ENCODE measurements at places on chromosomes 12 and 14.

- DNase-seq, result no peak
Observed at GRCh38 chr12:91994208-91994797, 151.3 kb downstream of the BTG1 start.

DNA sequence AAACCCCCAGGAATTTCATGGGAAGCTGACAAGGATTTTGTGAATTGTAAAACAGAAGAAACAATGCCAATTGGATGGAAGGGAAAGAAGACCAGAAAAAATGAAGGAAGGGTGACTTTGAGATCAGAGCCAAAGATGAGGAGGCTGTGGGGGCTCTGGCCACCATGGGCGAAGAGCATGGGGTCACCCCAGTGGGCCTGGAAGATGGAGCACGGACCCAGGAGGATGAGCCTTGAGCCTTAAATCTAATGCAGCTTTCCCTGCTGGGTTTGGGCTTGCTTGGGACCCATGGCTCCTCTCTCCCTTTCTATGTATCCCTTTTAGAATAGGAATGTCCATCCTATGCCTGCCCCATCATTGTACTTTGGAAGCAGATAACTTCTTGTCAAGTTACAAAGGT is 322.2 kb downstream of the TMEM121 start:
- no peak for DNase-seq

GRCh38 chr12:42094277-42094676 is 50.4 kb downstream of the GXYLT1 start:
- DNase-seq, result no peak

DNA sequence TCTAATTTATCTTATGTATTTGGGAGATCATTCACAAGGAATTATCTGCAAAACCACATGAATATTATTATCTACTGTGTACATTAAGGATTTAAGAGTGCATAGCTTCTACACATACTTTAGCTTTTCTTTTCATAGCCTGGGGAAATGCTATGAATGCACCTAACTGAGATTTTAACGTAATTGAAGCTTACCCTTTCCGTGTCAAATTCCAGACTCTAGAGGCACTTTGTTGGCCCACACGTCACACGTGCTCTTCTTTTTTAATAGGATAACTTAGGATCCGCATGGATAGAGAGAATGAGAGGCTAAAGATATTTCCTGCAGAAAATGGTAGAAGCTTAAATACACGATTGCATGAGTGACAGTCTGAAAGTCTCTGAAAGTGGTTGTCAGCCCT is 481.1 kb downstream of the PCNX1 start:
- no peak for DNase-seq

- no peak for DNase-seq
Observed at GRCh38 chr12:116759783-116760621, 21.9 kb downstream of the RNFT2 start.

DNA sequence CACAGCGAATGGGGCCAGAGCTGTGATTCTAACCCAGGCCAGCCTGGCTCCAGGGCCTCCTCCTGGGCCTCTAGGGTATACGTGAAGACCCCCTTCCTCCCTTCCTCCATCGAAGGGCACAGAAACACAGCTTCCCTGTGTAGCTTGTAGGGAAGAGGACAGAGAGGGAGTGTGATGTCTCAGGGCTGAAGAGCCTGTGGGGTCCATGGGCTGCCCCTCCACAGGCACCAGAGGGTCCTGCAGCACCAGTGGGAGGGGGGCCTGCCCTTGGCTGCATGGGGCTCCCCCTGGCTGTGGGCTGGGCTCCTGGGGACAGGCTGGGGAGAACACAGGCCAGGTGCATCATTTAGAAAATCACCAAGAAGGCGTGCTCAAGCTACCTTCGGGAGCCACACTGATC is 178.5 kb downstream of the CALM1 start:
- no peak for DNase-seq

DNA sequence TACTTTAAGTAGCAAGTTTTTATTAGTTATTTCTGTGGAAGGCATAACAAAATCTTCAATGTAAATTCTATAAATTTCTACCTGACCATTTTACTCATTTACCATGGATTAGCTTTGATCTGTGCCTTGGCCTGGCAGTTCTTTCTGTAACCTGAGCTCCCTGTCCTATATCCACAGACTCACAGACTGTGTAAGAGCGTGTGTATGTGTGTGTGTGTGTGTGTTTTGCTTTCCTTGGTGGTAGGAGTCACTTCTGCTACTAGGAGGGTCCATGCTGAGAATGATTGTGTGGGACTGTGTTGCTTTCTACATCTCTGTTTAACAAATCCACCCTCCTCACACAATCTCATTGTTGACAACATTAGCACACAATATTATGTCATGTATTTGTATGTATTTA is 221.2 kb upstream of the PELI2 start:
- DNase-seq, result no peak

DNA sequence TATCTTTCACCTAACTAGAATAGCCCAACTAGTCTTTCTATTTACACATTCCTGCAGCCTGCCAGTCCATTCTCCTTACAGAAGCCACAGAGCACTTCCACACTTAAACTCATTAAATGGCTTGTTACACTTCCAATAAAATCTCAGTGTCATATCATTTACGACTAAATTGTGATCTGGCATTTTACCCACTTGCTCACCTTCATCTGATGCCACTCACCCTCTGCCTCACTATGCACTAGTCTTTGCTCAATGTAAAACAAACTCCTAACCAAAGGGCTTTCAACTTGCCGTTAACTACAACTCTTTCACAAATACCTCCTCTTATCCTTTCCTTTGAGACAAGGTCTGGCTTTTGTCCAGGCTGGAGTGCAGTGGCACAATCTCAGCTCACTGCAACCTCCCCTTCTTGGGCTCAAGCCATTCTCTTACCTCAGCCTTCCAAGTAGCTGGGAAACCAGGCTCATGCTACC is 24.1 kb downstream of the YAF2 start:
- no peak for DNase-seq

DNA sequence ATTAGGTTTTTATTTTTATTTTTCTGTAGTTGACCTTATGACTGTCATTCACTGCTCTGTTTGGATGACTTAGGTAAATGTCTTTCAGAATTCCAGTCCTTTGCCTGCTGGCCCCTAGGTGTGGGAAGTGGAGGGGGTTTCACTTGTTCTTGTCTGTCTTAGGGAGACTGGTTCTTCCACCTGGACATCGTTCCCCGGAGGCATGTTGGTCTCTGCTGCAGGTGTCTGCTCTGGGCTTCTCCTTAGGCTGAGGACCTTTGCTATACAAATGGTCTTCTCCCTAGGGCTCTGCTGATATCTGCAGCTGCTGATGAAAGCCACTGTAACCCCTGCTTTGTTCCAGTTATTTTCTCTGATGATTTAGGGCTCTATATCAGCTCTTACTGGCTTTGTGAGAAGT is 97.1 kb downstream of the OTOGL start:
- DNase-seq, result no peak

DNA sequence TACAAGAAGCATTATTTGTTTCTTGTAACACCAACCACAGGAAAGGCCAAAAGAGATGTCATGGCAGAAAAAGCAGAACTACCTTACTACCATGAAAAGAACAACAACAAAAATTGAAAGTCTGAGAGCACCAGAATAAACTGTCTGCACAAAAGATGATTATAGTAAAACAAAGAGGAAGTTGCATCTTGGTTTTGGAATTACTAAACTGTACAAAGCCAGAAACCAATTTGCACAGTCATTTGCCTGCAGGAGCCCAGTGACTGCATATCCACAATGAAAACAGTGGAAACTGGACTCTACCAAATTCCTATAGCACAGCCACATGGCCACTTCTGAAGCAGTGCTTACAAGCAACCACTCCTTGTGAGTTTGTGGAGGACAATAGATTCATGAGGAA is 276.2 kb downstream of the SSPN start:
- DNase-seq, result no peak

DNA sequence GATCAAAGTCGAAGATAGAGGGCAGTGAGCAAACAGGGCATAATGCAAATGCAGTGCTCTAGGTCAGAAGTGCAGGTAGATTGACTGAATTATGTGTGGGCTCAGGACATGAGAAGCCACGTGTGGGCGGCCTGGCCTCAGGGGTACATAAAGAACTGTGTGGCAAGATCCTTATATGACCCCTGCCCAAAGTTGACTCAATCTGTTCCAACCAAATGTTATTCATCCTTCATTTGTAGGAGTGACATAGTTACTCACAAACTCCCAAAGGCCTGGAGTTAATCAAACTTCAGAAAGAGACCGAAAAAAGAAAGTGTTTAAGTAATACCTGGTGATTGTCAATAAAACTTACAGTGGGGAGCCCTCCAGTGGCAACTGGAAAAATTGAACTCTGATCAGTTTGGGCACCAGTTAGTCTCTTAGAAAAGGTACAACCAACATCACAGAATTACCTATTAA is 150.4 kb upstream of the FAR2 start:
- DNase-seq, result no peak

GRCh38 chr14:96576359-96576758 is 74.2 kb downstream of the PAPOLA start:
- no peak for DNase-seq

DNA sequence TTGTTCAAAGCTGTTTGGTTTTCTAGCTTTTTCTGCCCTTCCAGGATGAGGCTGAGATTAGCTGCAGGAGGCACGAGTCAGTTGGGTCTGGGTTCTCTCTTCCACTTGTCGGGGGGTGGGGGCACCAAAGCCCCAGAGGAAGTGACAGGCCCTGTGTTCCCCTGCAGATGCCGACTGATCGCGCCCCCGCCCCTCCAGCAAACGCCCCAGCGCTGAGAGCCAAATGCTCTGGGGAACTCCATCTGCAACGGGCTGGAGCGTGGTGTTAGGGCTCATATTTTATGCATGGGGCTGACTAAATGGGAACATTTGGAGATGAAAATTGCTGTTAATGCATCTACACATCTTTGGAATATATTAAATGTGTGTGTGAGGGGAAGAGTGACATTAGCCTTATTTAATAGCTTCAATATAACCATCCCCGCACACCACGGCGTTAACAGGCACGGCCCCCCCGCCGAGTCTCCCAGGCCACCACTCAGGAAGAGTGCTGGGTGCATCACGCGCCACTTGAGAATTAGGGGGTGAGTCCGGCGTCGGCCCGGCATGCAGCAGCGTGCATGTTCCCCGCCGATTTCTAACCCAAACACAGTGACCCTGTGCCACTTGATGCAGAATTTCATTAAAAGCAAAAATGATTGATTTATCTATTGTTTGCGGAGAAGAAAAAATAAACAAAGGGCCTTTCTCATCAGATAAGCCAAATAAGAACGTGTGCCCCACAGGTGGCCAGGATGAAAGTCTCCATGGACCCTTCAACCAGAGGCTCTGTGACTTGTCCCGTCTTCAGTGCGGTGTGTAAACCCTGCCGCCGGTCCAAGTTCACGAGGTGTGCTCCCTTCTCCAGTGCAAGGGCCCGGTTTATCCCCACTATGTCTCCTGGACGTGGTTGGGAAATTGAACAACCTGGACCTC is 165.0 kb upstream of the RTL1 start:
- DNase-seq, result no peak

DNA sequence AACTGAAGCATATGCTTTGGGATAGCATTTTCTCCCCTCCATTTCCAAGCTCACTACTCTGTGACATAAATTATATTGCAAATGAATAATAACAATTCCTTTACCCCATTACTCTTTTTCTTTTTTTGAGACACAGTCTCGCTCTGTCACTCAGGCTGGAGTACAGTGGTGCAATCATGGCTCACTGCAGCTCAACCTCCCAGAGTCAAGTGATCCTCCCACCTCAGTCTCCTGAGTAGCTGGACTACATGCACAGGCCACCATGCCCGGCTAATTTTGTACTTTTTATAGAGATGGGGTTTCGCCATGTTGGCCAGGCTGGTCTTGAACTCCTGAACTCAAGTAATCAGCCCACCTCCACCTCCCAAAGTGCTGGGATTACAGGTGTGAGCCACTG is 49.2 kb upstream of the GTF2A1 start:
- no peak for DNase-seq

DNA sequence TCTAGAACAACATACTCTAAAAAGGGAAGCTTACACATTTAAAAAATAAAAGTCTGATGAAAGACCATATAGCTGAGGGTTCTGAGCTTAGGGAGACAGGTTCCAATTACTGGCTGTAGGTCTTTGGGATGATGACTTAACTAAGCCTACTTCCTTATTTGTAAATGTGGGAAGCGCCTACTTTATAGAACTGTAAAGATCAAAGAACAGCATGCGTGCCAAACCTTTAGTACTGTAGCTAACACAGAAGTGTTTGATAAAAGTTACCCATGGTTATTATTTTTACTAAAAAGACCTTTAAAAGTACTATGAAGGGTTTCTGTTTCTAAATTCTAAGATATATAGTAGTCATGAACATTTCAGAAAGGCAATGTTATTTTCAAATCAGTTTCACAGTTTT is 35.7 kb downstream of the STK38L start:
- DNase-seq, result peak; percentile 20

- DNase-seq, result no peak
Observed at GRCh38 chr12:93601591-93601990, 29.1 kb downstream of the SOCS2 start.

DNA sequence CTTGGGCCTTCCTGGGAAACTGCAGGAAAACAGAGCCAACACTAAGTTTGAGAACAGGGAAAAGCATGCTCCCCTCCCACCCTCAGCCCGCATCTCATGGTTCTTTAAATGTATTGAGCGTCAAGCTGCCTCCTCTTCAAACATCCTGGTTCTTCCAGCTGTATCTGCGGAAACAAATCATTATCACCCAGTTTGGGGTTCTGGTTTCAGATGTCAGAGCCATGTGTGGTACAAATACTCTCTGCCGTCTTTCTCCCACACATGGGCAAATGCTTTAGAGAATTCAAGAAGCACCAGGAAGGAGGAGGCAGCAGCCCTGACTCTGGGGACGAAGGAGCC is 29.1 kb downstream of the JDP2 start:
- DNase-seq, result no peak

GRCh38 chr14:96852823-96853422 is 55.7 kb downstream of the VRK1 start:
- DNase-seq, result peak; percentile 38

GRCh38 chr12:79687711-79688260 is 3.0 kb downstream of the PAWR start:
- DNase-seq, result peak; percentile 15

DNA sequence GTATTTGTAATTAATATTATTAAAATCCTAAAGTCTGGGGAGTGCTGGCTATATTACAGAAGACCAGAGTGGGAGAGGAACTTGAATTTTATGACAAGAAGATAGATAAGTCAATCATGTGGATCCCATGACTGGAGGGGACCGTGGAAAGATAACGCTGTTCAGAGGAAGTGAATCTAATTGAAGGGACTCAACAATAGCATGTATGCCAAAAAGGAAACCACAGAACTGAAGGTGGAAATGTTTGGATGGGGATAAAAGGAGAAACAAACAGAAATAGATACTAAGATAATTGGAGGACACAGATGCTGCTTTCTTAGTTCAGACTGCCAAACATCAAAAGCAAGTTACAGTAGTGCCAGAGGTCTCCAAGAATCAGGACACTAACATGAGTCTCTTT is 21.1 kb downstream of the OR6J1 start:
- DNase-seq, result no peak

DNA sequence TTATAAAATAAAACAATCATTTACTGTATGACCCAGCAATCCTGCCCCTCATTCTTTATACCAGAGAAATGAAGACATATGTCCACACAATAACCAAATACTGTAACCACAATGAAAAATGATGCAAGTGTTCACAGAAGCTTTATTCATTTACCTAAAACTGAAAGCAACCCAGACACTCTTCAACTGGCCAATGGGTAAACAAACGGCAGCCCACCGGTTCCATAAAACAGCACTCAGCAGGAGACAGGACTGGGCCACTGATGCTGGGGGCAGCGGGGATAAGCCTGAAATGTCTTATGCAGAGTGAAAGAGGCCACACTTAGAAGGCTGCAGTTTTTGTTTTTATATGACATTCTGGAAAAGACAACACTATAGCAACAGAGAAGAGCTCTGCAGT is 15.1 kb downstream of the DDX51 start:
- no peak for DNase-seq

Measured in NCI-H510A treated with DMSO at 0.1 percent for 48 hours (cell line).